ENCODE measurements at places on chromosomes 11 and 22.

DNA sequence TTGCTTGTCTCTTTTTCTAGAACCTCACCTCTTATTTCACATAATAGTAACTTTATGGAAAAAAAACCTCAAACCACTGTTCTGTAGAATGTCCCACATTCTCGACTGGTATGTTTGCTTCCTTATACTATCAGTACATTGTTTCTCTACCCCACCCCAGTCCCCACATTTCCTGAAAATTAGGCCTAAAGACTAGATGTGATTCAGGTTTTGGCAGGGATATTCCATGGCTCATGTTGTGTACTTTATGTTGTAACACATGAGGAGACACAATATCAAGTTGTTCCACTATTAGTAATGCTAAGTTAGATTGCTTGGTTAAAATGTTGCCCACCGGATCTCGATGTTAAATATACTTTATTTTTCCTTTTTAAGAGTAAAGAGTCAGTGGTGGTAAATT is 34.7 kb downstream of the DDIAS start:
- no peak for DNase-seq

GRCh38 chr11:87961606-87962005 is 213.6 kb downstream of the RAB38 start:
- no peak for DNase-seq

DNA sequence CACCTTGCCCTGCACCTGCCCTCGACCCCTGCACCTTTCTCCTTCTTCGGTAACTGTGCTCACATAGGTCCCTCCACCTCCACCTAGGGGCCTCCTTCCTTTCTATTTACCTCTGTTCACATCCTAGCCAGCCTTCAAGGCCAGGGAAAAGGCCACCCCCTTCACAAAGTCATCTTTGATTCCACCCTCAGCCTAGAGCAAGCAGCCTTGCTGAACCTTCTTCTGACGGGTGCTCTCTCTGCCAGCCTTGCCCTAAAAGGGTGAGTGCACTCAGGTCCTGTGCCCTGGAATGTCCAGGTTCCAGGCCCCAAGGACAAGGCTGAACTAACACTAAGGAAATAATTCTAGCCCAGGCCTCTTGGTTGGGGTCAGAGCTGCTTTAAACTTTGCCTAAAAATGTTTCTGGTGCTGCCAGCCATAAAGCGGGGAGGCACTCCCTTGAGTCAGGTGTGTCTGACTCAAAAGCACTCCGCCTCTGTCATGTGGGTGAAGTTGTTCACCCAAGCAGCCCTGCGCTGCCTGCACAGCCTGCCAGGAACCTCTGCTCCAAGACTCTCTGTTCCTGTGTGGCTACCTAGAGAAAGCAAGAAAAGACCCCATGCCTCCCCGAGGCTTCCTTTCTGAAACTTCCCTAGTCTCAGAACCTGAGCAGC is 9.2 kb upstream of the FAM83F start:
- DNase-seq: no peak

GRCh38 chr11:130703489-130704190 is 212.6 kb downstream of the SNX19 start:
- DNase-seq: no peak

DNA sequence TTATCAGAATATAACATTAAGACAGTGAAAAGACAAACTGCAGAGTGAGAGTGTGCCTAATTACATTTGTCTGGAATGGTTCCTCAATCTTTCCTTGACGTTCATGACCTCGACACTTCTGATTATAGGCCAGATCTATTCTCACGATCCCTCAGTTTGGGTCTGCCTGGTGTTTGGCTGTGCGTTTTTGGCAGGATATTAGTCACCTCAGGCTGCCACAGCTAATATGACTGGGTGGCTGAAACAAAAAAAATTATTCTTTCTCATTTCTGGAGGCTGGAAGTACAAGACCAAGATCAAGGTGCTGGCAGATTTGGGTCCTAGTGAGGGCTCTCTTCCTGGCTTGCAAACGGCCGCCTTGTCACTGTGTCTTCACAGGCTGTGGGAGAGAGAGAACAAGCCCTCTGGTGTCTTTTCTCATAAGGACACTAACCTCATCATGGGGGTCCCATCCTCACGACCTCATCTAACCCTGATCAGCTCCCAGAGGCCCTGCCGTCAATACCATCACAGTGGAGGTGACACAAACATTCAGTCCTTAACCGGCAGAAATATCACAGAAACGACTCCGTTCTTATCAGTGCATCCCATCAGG is 23.2 kb downstream of the IFITM10 start:
- no peak for DNase-seq

Measured in substantia nigra (tissue), 51 donors.